CD4-positive, alpha-beta T cell treated with Interleukin-4 for 1 hour (primary cell): ENCODE measurements at places on chromosomes 6 and 20.

DNA sequence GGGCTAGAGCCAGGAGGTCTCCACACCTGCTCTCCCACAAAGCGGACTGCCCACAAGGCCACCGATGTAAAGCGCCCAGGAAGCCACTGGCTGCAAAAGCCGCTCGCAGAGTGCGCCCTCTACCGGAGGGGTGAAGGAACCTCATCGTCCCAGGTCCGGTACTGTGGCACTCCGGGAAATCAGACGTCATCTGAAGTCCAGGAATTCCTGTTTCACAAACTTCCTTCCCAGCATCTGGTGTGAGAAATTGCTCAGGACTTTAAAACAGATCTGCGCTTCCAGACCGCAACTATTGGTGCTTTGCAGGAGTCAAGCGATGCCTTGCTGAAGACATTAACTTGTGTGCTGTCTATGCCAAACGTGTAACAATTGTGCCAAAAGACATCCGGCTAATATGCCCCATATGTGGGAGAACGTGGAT is 115.1 kb upstream of the ARID1B start:
- no peak for DNase-seq

GRCh38 chr6:125753218-125753936 is 3.9 kb downstream of the HEY2 start:
- DNase-seq, result peak; percentile 50

- no peak for DNase-seq
These were observed 218.2 kb upstream of the SNX9 start for GRCh38 chr6:157604816-157605215.

DNA sequence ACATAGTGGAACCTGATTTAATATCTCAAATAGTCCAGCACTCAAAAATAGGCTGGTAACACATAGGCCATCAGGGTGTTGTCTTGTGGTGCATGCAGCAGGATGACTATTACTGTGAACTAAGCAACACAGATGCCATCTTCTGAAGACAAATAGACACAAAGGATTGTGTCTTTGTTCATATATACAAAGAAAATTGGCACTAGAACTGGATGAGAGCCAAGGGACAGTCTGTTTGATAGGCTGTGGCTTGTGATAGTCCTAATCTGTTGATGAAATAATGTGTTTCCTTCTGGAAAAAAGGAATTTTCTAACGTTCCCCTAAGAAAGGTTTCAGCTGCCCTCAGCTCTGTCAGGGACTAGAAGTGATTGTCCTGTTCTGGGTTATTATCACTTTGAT is 129.8 kb downstream of the TPBG start:
- no peak for DNase-seq

DNA sequence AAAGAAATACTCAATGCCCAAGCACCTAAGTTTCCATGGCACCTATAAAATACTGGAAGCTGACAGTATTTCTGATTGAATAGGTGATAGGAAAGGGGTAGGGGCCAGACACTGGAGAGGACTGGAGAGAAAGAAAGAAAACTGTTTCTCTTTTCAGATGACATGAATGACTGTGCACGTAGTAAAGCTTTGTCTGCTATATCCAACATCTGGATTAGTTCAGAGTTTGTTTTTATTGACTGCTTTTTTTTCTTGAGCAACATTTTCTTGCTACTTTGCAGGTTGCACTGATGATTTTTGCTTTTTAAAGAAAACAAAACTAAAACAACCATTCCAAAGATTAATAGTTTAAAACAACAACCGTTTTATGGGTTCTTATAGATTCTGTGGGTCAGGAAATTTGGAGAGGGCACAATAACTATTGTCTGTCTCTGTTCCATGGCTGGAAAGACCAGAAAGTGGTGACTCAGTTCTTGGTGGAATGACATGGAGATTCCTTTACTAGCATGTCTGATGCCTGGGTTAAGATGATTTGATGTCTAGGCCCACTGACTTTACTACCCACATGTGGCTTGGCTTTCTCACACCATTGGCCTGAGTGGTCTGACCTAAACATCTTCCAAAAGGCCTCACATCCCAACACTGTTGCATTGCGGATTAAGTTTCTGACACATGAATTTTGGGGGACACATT is 12.2 kb upstream of the LRP11 start:
- DNase-seq, result no peak

DNA sequence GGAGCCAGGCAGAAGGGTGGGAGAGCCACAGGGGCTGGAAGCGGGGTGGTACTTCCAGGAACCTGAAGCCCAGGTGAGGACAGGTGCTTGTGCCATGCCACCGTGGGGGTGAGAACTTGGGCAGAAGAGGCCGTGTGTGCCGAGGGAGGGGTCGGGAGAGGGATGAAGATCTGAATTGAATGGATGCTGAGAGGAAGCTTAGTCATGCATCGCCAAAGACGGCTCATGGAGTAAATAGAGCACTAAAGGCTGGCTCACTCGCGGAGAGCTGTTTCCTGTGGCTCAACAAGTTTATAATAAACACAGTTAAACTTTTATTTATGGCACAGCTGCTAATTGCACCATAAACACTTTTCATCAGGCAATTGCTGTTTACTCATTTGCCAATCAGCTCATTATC is 21.7 kb upstream of the MYT1 start:
- no peak for DNase-seq

DNA sequence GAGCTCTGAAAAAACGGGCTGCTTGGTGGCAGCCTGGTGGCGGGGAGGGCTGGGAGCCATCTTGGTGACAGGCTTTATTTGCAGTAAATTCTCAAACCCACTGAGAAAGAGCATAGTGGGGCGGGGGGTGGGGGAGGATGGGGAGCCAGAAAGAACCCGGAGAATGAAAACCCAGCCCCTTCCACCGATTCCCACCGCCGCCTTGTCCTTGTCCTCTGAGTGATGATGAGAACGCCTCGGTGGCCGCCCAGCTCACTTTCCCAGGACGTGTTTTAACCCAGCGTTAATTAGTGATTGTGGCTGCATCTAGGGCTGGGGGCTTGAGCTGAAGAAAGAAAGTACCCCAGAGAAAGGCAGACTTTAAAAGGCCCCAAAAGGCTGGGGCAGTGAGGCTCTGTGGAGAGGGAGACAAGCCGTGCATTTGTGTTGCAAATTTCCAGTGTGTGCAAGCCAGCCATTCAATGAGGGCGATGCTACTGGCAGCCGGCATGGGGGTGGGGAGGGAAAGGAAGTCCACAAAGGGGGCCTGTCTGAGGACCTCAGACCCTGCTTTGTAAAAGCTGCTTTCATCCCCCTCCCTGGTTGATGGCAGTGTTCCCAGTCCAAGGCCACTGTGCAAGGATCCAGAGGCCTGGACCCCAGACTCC is 6.2 kb upstream of the GHRH start:
- DNase-seq, result no peak

GRCh38 chr20:3813848-3814581 is 6.3 kb upstream of the AP5S1 start:
- peak; percentile 34 for DNase-seq

- no peak for DNase-seq
These were observed 225.3 kb upstream of the FAM83B start for GRCh38 chr6:54621285-54621684.

DNA sequence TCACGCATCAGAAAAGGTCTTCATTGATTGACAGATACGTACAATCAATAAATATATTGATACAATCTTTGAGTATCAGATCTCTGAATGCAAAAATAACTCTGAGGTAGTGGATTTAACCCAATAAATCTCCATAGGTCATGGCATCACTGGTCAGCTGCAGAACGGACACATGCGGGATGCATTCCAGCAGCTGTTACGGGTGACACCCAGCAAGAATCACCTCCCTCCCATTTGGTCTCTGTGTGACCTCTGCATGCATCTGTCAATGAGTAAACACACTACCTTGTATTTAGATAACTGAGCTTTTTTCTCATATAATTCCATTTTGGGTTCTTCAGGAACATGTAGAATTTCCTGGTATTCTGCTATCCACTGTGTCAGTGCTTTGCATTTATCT is 285.4 kb downstream of the SYNE1 start:
- no peak for DNase-seq

GRCh38 chr20:62723768-62724450 is 15.3 kb downstream of the NTSR1 start:
- no peak for DNase-seq

DNA sequence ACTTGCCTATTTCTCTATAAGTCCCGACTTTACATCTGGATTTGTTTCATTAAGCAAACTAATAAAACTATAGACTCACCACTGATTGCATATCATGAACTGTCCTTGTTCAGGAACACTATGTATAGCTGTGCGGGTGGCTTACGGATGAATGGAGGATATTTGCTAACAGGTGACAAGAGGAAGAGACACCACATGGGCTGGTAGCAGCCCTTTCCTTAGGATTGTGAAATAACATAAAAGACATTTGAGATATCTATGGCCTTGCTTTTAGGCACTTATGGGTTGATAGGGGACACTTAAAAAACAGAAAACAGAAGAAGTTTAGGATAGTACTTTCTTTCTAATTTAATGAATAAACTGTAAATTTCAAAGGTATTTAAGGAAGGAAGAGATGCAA is 5.0 kb upstream of the CAP2 start:
- DNase-seq, result no peak

DNA sequence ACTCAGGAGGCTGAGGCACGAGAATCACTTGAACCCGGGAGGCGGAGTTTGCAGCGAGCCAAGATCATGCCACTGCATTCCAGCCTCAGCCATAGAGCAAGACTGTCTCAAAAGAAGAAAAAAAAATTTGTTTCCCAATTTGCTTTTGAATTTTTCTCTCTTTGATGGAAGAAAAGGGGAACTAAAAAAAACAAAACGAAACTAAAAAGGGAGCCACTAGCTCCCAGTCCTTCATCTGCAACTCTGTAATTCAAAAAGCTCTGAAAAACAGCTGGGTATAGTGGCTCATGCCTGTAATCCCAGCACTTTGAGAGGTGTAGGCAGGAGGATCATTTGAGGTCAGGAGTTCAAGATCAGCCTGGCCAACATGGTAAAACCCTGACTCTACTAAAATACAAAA is 9.5 kb downstream of the OVOL2 start:
- DNase-seq, result no peak

DNA sequence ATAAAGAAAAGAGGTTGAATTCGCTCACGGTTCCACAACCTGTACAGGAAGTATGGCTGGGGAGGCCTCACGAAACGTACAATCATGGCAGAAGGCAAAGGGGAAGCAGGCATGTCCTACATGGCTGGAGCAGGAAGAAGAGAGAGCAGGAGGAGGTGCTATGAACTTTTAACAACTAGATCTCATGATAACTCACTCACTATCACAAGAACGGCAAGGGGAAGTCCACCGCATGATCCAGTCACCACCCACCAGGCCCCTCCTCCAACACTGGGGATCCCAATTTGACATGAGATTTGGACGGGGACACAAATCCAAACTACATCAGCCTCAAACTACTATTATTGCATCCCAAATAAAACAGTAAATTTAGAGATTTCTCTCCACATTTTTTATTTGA is 53.6 kb upstream of the CST7 start:
- DNase-seq, result no peak

DNA sequence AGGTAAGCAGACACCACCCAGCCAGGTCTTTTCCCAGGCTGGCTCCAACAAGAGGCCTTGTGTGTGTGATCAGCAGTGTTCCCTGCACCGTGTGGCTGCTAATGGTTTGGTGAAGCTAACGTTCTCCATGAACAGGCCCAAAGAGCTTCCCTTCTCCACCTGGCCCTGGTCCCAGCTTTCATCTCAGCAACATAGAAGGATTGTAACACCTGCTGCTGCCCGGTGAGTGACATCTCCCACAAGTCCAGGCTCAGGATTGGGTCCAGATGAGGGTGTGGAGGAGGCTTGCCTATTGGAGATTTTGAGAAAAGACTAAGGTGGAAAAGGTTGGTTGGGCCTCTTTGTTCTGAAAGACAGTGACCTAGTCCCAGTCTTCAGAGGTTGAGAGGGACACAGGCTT is 89.6 kb downstream of the TMEM242 start:
- no peak for DNase-seq

- DNase-seq, result no peak
These were observed 41.9 kb upstream of the ADGRF5 start for GRCh38 chr6:46963626-46964025.

GRCh38 chr6:103750603-103751002 is 1109.1 kb downstream of the HACE1 start:
- no peak for DNase-seq
